ENCODE measurements at places on chromosomes 11 and 22.

- DNase-seq, result no peak
Observed at GRCh38 chr11:69375316-69376154, 81.6 kb downstream of the MYEOV start.

DNA sequence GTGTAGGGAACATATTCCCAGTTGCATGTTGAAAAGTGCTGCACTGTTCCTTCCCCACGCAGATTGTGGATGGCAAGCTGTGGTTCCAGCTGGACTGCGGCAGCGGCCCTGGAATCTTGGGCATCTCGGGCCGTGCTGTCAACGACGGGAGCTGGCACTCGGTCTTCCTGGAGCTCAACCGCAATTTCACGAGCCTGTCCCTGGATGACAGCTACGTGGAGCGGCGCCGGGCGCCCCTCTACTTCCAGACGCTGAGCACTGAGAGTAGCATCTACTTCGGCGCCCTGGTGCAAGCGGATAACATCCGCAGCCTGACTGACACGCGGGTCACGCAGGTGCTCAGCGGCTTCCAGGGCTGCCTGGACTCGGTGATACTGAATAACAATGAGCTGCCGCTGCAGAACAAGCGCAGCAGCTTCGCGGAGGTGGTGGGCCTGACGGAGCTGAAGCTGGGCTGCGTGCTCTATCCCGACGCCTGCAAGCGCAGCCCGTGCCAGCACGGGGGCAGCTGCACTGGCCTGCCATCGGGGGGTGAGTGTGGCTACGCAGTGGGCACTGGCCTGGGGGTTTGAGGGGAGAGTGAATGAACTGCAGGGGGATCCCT is 102.7 kb upstream of the MTNR1B start:
- DNase-seq, result no peak

DNA sequence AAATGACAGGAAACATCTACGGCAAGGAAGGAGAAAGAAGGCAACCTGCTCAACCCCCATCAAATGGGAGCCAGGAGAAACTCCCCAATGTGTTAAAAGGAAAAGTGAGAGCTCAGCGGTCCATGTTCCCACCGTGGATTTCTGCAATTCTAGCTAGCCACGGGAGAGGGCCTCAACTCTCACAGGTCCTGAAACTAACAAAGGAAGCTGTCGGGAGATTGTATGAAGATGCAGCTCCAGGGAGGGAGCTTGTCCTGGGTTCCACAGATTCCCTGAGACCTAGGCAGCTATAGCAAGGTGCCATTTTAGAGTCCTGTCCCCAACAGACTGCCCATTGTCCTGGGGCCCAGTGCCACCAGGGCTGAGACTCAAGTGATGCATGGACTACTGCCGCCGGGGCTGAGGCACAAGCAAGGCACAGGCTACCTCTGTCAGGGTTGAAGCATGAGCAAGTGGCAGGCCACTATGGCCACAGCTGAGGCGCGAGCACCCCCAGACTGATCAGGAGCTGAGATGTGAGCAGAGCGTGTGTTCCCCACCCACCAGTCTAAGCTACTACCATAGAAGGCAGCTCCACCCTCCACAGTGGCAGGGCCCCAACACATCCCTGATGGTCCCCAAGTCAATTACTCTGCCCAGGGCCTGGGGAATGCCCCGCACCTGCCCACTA is 31.3 kb downstream of the RSF1 start:
- DNase-seq, result no peak

DNA sequence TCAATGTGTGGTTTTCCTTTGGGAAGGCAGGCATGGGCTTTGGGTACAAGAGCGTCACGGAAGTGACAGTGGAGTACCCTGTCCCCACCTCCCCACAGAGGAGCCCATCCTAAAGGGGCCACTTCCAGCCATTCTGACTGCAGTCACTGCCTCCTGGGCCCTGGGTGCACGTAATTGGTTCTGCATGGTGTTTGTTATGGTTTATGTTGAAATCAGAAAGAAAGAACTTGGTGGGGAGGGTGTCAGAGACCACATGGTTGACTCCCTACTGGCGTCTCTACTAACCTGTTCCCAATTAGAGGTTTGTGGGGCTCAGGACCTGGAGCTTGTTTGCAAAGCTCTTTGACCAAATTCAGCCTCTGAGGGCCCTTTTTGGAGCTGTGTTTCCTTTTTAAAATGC is 40.8 kb downstream of the RIBC2 start:
- no peak for DNase-seq

GRCh38 chr11:60056349-60056969 is at the start of gene MS4A3:
Gene MS4A3 (plus strand): TSS chr11:60056665. CDS start chr11:60061161, 4,496 bp downstream.
- DNase-seq, result no peak

- no peak for DNase-seq
Observed at GRCh38 chr11:8318536-8318935, 54.9 kb upstream of the LMO1 start.

DNA sequence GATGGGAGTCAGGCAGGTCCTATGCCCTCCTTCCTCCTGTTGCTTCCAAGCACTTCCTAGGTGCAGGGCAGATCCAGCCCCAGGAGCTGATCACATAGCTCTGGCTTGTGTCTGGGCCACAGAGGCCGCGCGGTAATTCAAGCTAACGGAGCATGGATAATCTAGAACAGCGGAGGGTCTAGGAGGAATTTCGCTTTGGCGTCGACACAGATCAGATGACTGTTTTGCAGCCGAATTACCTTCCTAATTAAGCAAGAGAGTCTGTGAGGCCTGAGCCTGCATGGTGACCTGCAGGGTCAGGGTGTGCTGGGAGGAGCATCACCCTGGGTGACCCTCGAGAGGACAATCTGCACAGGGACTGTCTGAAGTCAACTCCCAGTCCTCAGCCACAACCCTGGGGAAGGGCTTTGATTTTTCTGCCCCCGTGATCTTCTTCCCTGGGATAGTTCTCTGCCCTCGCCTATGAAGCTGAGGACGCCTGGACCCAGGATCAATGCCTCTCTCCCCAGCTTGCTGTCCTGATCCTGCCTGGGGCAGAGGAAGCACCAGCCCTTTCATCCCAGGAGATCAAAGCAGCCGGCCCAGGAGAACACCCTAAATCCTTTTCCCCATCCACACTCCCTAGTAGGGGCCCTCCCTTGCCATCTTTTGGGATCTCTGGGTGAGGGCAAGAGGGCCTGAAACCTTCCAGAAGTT is 11.0 kb downstream of the NECTIN1 start:
- no peak for DNase-seq

Data from left renal cortex interstitium (tissue), 4 donors.